ENCODE measurements at places on chromosomes 2 and 18.
A peak's percentile ranks its signal among the peaks of the same experiment; 100 is the strongest.

GRCh38 chr18:77346208-77346810 lies 96.7 kb downstream of the GALR1 start:
- no peaks in the 10 kb centered on the region for H3K27me3 ChIP-seq
- DNase-seq, result no peak
- no peaks in the 10 kb centered on the region for H3K4me1 ChIP-seq
- H3K4me3 ChIP-seq, result no peak overlapping the region
- no peaks in the 10 kb centered on the region for H3K36me3 ChIP-seq

DNA sequence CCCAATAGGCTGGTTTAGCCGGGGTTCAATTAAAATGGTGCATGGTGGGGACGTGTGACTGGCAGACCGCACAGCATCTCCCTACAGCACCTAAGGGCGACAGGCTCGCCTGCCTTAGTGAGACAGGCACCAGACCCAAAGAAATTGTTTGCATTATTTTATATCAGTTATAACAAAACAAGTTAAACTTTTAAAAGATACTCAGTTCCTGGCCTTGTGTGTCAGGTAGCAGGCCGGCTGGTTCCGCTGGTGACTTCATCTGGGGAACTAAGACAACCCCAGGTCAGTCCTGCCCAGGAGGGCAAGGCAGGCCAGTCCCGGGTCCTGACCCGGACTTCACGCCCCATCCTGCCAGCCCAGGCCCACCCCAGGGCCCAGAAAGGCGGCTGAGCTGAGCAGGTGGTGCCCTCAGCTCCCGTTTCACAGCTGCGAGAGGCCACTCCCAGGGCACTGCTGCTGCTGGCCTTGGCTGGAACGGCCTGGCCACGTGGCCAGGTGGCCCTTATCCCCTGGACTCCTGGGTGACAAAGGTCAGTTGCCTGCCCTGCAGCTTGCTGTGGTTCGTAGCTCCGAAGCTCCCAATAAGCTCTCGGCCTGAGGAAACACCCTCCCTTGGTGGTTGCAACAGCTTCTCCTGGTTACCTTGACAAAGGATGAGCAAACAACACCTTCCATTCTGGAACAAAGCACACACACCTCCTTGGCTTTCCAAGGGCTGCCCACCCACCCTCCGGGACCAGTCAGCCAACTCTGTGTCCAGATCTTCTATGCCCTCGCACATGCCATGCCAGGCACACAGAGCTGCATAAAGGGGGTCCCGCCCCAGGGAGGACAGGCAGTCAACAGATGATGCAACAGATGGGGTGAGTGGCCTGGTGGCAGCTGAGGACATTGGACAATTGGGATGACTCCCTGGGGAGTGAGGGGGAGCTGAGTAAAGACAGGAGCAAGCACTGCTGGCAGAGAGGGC lies 11.3 kb upstream of the AGXT start:
- DNase-seq, result no peak
- H3K27me3 ChIP-seq, result no peaks in the 10 kb centered on the region
- H3K4me3 ChIP-seq, result no peak overlapping the region
- no peaks in the 10 kb centered on the region for H3K36me3 ChIP-seq
- H3K4me1 ChIP-seq, result no peaks in the 10 kb centered on the region
- no peak overlapping the region for H3K27ac ChIP-seq

DNA sequence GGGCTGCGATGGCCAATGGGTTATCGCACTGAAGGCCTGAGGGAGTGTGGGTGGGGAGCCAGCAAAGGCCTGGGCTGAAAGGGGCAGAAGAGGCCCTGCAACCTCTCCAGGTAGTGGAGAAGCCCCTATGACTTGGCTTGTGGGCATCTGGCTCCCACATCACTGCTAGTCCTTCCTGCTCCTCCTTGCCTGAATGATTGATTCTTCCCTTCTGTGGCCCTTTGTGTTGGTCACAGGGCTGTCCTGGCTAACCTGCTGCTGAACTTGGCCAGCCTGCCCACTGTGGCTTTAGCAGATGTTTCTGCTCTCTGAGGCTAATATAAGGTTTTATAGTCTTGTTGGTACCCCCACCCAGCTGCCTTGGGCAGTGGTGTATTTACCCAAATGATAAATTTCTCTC lies 136.2 kb upstream of the ALPP start:
- H3K4me1 ChIP-seq, result no peaks in the 10 kb centered on the region
- H3K27ac ChIP-seq, result no peak overlapping the region
- peaks cover 6% of the 10 kb centered on the region for H3K36me3 ChIP-seq
- DNase-seq, result no peak
- H3K27me3 ChIP-seq, result no peaks in the 10 kb centered on the region
- H3K4me3 ChIP-seq, result no peak overlapping the region

GRCh38 chr2:55236992-55237543 lies 4.6 kb downstream of the RPS27A start:
- H3K4me3 ChIP-seq, result no peak overlapping the region
- H3K4me1 ChIP-seq, result peaks cover 22% of the 10 kb centered on the region
- H3K27me3 ChIP-seq, result no peaks in the 10 kb centered on the region
- H3K36me3 ChIP-seq, result peaks cover 86% of the 10 kb centered on the region
- no peak overlapping the region for H3K27ac ChIP-seq

DNA sequence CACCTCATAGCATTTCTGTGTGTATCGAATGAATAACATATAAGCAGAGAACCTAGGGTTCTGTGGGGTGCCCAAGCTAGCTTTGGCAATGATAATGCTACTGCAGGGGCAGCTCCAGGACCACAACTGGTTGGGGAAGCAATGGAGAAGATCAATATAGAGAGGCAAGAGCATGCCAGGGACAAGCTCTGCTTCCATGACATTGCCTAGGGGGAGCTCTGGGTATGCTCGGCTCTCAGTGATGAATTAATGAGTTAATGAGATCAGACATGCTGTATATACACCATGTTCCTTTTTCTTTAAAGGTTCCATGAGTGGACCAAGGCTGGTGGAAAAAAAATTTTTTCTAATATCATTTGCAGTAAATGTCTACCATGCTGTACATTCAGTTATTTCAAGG lies 618.4 kb downstream of the BCL11A start:
- no peaks in the 10 kb centered on the region for H3K27me3 ChIP-seq
- H3K27ac ChIP-seq, result no peak overlapping the region
- no peak overlapping the region for H3K4me3 ChIP-seq

GRCh38 chr2:169663247-169663646 lies 31.0 kb downstream of the CFAP210 start:
- DNase-seq, result no peak
- no peaks in the 10 kb centered on the region for H3K4me1 ChIP-seq
- no peaks in the 10 kb centered on the region for H3K36me3 ChIP-seq
- H3K27me3 ChIP-seq, result no peaks in the 10 kb centered on the region

DNA sequence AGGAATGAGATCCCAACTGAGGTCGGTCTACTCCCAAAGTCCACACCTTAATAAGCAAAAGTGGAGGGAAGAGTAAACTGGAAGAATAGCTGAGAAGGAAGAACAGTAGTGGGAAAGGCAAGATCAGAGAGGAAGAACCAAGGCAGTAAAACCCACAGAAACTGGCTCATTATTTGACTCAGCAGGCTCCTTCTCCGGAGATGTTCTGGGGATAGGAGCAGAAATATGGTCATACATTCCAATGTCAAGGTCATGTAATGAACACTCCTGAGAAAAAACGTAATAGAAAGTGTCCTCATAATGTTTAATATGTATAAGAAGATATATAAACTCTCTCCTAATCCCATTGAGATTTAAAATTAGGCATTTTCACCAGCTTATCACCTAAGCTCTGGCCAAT lies 39.5 kb downstream of the STK39 start:
- H3K36me3 ChIP-seq, result no peaks in the 10 kb centered on the region
- H3K4me3 ChIP-seq, result no peak overlapping the region
- peaks cover 12% of the 10 kb centered on the region for H3K4me1 ChIP-seq
- no peak for DNase-seq
- no peaks in the 10 kb centered on the region for H3K27me3 ChIP-seq

- H3K36me3 ChIP-seq, result no peaks in the 10 kb centered on the region
- H3K4me1 ChIP-seq, result peaks cover 37% of the 10 kb centered on the region
- peaks cover 39% of the 10 kb centered on the region for H3K27me3 ChIP-seq
Observed at GRCh38 chr2:84880395-84880644, 564 bp downstream of the TRABD2A start.

DNA sequence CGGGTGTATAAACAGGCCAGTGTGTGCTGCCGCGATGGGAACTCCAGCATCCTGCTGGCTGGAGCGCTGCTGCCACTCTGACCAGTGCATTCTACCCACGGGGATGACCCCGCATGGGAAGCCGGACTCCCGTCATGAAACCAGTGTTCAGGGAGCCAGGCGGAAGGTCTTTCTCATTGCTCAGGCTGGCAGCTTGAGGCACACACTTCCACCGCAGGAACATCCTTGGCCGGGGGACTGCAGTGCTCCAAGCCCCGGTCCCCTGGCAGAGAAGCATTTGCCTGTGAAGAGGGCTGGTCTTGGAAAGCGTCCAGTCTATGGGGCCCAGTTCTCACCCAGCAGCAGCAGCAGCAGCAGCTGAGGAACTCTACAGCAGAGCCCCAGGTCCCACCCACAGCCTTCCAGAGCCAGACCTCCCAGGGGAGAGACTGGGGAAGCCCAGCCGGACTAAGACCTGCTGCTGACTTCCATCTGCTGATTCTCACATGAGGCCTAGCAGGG lies 235.9 kb downstream of the KLHL29 start:
- no peaks in the 10 kb centered on the region for H3K27me3 ChIP-seq
- no peaks in the 10 kb centered on the region for H3K4me1 ChIP-seq
- H3K27ac ChIP-seq, result no peak overlapping the region

GRCh38 chr2:109031476-109032228 lies 42.6 kb upstream of the EDAR start:
- peak overlapping the region; percentile 46 for H3K4me3 ChIP-seq
- H3K4me1 ChIP-seq, result peaks cover 27% of the 10 kb centered on the region
- H3K36me3 ChIP-seq, result no peaks in the 10 kb centered on the region
- DNase-seq, result peak; percentile 92

DNA sequence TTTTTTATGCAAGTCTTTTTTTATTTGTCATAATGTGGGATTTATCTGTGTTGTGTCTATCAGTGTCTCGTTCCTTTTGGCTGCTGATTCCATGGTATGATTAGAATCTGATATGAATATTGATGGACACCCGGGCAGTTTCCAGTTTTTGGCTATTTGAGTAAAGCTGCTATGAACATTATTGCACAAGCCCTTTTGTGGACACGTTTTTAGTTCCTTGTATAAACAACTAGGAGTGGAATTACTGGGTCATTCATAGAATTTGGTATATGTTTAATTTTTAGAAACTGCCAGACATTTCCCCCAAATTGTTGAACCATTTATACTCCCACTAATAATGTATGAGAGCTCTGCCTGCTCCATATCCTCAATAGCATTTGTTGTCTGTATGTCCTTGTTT lies 26.6 kb downstream of the HK2 start:
- peaks cover 32% of the 10 kb centered on the region for H3K4me1 ChIP-seq
- no peak for DNase-seq
- H3K36me3 ChIP-seq, result no peaks in the 10 kb centered on the region
- H3K27me3 ChIP-seq, result no peaks in the 10 kb centered on the region

Measured in spleen (tissue), 13 donors.